ENCODE measurements at places on chromosomes 3 and 15.

- DNase-seq, result peak; percentile 69
Observed at GRCh38 chr3:98602078-98602678, 8.8 kb upstream of the CPOX start.

DNA sequence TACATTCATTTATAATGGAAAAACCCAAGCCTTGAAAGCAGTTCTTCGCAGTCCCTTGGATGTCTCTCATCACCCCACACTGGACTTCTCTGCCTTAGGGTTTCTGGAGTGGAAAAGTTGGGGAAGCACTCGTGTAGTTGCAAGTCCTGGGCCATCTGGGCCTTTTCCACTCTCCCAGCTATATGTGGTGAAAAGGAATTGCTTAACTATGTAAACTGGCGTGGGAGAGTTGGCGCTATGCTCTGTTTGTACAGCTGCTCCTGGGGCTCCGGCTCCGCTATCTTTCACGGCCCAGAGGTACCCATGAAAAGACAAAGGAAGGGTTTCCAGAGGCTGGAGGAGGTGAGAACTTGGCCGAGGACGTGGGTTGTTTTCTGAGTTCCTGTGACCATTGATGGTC, 81.1 kb upstream of the MYZAP start:
- DNase-seq, result peak; percentile 32

DNA sequence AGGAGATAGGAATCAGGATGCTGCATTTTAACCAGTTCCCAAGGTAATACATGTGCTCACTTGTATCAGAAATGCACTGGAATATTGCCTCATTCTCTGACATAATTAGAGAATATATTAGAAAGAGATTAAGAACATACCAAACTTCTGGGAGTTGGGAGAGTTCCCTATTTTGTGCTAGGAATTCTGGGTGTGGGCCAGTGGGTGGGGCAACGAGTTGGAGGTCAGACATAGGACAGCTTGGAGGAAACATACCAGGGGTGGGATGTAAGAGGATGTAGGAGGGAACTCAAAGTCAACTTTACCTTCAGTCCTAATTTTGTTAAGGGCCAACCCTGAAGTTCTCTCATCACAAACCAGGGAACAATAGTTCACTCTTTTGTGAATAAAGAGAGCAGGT, 83.6 kb downstream of the SLC7A14 start:
- no peak for DNase-seq

- DNase-seq, result no peak
Observed at GRCh38 chr3:53199834-53200233, 38.8 kb downstream of the PRKCD start.

DNA sequence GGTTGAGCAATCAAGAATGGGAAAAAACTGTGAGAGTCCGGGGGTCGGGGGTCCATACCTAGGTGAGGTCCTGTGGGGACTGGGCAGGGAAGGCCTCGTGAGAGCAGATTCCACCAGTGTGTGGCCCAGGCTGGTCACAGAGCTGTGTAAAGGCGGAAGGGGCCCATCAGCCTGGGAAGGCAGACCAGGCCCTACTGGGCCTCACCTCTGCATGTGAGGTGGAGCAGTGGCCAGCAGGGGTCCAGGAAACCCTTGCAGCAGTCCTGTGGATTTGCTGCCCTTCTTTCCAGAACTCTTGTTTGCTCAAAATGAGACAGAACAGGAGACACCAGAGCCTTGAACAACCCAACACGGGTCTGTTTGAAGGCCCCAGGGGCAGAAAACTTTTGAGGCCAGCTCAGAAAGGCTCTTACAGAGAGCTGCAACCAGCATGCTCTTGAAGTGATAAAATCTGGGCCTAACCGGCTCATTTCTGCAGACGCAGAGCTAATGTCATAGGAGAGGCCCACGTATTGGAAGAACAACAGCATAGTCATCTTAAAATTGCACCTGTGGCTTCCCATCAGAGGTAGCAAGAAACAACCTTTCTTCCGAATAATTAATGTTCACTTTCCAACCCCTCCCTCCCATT, 30.3 kb upstream of the HHATL start:
- DNase-seq, result peak; percentile 25

- no peak for DNase-seq
Observed at GRCh38 chr3:133366921-133367320, 32.9 kb upstream of the BFSP2 start.

DNA sequence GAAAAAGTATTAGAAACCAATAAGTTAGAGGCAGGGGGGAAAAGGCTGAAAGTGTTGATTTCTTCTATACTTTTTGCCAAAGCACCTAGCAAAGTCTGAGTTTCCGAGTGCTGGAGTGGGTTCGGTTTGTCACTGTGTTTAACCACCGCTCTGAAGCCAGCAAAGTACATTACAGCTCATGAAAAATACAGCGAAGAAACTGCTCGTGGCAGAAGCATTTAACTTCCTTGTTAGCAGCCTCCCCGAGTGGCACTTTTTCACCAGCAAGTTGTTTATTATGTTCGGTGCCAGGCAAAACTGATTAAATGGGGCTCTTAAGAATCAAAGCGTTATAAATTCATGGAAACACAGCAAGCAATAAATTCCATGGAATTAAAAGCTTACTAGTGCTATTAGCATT, 313.6 kb downstream of the FOXP1 start:
- no peak for DNase-seq

DNA sequence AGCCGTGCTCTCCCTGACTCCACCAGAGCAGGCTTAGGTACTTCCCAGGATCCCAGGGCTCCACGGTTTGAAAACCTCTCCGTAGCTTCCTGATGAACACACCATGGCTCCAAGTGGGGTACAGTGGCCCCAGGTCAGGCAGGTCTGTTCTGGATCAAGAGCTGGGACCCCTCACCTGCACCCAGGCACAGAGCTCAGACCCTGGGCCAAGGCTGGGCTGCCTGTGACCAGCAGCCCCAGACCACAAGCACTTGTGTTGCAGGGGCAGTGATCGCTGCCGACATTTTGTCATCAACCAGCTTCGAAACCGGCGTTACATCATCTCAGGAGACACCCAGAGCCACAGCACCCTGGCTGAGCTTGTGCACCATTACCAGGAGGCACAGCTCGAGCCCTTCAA, 5.3 kb downstream of the SH2D7 start:
- DNase-seq, result no peak

DNA sequence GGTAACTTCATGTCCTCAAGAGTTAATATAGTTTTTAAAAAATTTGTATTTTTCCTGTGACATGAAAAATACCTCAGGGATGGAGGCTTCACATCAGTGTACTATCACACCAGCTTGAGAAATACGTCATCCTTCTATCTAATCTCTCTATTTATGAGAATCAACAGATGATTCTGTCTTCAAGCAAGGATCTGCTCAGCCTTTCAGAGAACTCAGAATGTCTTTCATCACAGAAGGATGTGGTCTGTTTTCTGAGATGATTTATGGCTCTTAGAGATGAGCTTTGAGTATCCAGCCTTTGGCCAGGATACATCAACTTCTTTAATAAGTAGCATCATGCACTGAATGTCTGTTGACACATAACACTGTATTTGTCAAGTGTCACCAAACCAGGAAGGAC, 193.9 kb downstream of the DTWD1 start:
- no peak for DNase-seq

DNA sequence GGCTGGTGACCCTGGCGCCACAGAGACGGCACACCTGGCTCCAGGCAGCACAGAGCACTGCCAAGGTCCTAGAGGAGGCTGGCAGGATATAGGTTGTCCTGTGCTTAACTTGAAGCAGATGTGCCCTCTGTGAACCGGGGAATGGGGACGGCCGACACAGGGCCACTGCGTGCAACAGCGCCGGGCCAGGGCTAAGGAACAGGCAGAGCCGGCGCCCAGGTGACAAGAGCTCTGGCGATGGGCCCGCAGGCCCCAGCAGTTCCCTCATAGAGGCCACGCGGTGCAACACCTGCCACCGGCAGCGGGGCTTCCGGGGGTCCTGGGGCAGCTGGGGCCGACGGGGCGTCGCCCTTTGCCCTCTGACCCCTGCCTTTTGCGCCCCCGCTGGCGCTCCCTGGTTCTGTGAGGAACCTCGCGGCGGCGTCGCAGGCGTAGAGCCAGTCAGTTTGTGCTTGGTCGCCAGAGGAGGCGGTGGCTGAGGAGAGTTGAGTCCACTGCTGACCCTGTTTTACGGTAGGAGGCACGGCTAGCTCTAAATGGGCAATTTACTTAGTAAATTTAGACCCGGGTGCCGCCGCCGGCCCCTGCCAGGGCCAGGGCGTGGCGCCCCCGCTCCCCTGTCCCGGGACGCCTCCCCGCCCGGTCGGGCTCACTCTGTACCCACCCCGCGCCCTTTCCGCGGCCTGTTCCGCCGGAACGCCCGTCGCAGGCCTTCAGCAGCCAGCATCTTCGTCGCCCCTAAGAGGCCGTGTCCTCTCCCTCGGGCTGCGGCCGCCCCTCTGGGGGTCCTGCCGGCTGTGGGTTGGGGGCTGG, at the start of gene NPAP1:
TSS of gene NPAP1 (plus strand) at position 444 of the 813 bp plus-strand sequence. CDS start at position 537, 93 bp downstream.
- no peak for DNase-seq

DNA sequence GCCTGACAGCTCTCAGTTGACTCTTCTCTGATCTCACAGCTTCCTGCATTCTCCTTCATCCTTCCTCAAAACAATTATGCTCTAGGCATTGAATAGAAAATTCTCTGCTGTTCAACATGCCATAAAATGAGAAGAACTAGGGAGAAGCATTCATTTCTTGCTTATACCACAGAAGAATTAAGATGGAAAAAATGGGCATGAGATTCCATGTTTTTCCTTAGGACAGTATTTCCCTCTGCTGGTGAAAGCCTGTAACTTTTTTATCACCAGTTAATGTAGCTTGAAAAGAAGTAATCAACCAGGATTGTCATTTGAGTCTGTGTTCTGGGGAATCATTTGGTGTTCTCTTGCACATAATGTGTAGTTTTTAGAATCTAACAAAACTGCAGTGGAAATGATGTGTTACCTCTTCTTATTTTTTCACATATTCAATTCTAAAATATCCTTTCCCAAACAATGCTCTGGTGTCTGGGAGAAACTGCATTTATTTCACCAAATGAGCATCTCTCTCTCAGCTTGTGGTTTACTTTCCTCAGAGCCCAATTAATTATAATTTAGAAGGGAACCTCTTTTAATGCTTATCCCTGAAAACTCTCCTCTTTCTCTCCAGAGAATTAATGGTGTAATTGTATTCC, 92.8 kb upstream of the DCBLD2 start:
- DNase-seq, result peak; percentile 27

DNA sequence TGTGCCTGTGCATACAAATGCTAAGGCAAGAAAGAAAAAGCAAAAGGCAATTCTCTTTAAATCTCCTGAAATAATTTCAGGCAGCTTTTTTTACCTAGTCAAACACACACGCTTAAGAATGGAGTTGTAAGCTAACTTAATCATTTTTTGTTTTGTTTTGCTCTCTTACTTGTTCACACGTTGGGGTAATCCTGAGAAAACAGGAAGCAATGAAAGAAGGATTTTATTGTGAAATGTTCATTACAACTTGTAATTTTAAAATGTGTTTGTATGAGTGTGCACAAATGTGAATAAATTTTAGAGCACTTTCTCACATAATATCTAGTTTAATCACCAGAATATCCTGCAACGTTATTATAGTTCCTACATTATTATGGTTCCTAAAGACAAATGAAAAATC, 263.8 kb downstream of the LPP start:
- no peak for DNase-seq

DNA sequence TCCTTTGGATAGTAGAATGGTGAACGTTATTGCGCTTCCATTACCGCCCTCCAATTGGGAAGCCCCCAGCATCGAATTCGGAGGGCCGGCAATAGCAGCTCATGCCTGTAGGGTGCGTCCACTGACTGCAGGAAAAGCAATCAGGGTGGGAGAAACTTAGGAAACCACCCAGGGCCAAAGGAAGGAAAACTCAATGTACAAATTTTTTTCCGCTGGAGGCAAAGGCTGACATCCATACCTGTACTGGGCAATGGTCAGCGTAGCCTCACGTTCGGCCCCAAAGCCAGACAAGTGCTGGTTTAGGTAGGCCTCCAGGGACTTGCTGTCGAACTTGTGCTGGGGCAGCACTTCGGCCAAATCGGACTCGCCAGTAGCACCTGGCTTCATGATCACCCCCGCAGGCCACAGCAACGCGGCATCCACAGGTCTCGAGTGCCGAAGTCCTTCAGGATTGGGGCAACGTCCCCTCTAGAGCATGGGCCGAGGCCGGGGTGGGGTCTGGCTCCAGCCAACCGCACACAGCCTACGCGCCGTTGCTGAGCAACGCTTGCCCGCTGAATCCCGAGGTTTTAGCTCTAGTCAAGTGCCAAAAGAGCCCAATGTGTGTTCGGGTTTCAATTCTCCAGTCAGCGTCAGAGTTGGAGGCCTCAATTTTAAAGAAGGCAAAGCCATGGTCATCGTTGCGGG, at the start of gene ACAD11:
TSS of gene ACAD11 (minus strand) at position 445 of the 687 bp plus-strand sequence. CDS start at position 387, 58 bp downstream.
- peak; percentile 72 for DNase-seq

DNA sequence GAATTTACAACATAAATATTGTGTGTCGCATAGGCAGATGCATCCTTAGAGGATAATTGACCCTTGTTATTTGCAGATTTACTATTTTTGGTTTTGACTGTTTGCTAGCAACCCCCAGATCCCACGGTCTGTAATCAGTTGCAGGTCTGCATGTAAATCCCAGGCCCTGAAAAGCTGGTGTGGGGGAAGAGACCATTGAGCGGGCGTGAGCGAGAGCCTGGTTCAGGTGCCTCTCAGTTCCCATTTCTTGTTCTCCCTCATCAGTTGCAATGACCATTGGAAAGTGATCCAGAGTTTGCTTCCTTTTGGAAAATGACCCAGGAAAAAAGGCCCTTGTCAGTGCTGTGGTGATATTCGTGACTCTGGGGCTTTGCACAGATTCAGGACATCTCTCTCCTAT, 238.9 kb downstream of the UACA start:
- DNase-seq, result no peak

- DNase-seq, result no peak
Observed at GRCh38 chr15:33671456-33671855, 296.8 kb upstream of the CHRM5 start.
